Activated B cell treated with CpG ODN at 0.5 μM for 24 hours (primary cell): ENCODE measurements at places on chromosomes 5 and 9. TPM values are rescaled to one million over a fixed set of nuclear protein-coding genes. Genes with fewer than 3 reads are reported as not detected.

- H3K27me3 ChIP-seq, result peaks cover 7% of the 10 kb centered on the region
- DNase-seq, result no peak
- no peak overlapping the region for H3K27ac ChIP-seq
- no peaks in the 10 kb centered on the region for H3K36me3 ChIP-seq
Measured at GRCh38 chr5:175387144-175387543, 56.8 kb downstream of the DRD1 start.

DNA sequence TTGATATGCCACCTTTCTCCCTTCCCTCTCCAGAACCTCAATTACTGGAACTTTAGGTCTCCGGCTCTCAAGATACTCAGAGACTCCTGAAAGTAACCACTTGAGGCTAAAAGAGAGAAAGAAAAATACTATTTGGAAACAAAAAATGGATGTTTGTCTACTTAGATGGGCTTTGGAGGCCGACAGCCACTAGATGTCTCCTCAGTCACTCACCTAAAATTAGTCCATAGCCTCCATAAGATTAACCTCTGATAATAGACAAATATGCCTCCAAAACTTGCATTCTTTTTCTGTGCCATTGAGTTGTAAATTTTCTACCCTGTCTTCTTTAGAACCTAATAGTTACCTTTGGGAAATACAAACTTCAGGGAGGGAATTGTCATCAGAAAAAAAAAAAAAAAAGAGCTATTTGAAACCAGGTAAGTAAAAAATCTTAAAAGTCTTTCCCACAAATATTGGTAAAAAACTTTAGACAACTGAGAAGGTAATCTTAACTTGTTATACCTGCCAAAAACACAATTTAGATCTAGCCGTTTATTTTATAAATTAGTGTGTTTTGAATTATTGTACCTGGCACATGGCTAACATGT, 11.2 kb upstream of the PCDH1 start:
- no peak for DNase-seq
- H3K4me3 ChIP-seq, result no peak overlapping the region
- H3K36me3 ChIP-seq, result no peaks in the 10 kb centered on the region
- H3K4me1 ChIP-seq, result peaks cover 4% of the 10 kb centered on the region
- no peak overlapping the region for H3K27ac ChIP-seq

DNA sequence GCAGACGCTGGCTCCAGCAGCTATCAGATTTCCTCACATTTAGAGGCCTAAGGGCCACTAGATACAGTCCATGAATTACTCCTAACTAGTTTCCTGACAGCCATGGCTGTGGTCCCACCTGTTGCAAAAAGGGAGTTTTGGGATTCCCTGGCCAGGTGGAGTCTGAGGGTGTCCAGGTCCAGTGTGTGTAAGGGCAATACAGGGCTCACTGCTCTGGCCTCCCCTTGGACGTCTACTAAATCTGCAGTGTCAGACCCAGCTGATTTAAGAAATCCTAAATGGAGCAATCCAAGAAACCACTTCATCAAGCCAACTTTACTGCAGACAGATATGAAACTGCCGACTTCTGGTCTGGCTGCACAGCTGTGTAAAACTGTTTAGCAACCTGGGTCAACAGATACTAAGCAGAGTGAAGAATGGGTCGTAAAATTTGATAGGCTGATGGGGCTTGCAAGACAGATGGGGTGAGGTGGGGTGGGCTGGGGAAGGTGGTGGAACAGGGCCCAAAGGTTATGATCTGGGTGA, 116.4 kb downstream of the GADD45G start:
- H3K4me3 ChIP-seq, result no peak overlapping the region
- peaks cover 14% of the 10 kb centered on the region for H3K4me1 ChIP-seq
- H3K27me3 ChIP-seq, result no peaks in the 10 kb centered on the region
- no peak for DNase-seq

DNA sequence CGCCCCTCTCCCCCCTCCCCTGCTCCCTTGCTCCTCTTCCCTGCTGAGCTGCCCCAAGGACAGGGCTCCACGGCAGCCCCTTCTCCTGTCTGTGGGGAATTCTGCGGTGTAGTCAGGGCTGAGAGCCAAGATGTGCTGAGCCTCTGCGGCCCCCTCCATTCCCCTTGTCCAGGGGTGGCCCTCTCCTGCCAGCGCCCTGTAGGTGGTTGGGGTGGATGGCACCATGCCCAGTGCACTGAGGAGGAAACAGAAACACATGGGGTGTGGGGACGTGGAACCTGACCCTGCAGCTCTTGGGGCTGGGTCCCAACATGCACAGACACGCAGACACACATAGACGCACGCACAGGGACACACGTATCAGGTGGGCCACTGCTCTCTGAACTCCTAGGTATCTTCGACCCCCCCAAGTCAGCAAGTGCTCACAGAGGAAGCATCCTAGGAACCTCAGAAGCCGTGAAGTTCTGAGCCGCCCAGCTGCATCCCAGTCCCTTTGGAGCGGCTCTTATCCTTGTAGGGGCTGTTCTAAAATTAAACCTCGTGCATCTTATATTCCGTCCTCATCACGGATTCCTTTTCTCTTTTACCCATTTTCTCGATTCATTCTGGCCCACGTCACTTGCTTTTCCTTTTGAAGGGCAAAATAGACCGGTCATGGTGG, 64.8 kb downstream of the HMCN2 start:
- H3K4me1 ChIP-seq, result no peaks in the 10 kb centered on the region
- peaks cover 41% of the 10 kb centered on the region for H3K27me3 ChIP-seq
- no peak overlapping the region for H3K27ac ChIP-seq
- DNase-seq, result no peak

GRCh38 chr9:109755040-109755439, 25.0 kb upstream of the PALM2AKAP2 start:
- H3K4me3 ChIP-seq, result no peak overlapping the region
- H3K36me3 ChIP-seq, result no peaks in the 10 kb centered on the region
- no peak for DNase-seq
- H3K4me1 ChIP-seq, result no peaks in the 10 kb centered on the region
- peaks cover 14% of the 10 kb centered on the region for H3K27me3 ChIP-seq
- H3K27ac ChIP-seq, result no peak overlapping the region

- DNase-seq, result no peak
- H3K27ac ChIP-seq, result no peak overlapping the region
- H3K27me3 ChIP-seq, result peaks cover 5% of the 10 kb centered on the region
- no peaks in the 10 kb centered on the region for H3K36me3 ChIP-seq
- H3K4me3 ChIP-seq, result no peak overlapping the region
Measured at GRCh38 chr5:171582849-171583248, 163.4 kb downstream of the FGF18 start.

Gene LOX
- not detected in 2 replicates for total RNA-seq

- no peaks in the 10 kb centered on the region for H3K27me3 ChIP-seq
- H3K4me3 ChIP-seq, result peak overlapping the region; percentile 24
- H3K4me1 ChIP-seq, result peaks cover 92% of the 10 kb centered on the region
- H3K27ac ChIP-seq, result peak overlapping the region; percentile 9
- DNase-seq, result no peak
- no peaks in the 10 kb centered on the region for H3K36me3 ChIP-seq
Measured at GRCh38 chr9:27384262-27385014, 87.5 kb upstream of the EQTN start.

Gene ZFP62
- 43.7 and 45.6 TPM in 2 replicates for total RNA-seq

- no peak overlapping the region for H3K27ac ChIP-seq
- H3K4me3 ChIP-seq, result no peak overlapping the region
- H3K36me3 ChIP-seq, result peaks cover 57% of the 10 kb centered on the region
- no peaks in the 10 kb centered on the region for H3K4me1 ChIP-seq
- H3K27me3 ChIP-seq, result no peaks in the 10 kb centered on the region
- no peak for DNase-seq
Measured at GRCh38 chr5:38940230-38940858, 94.5 kb downstream of the OSMR start.

GRCh38 chr5:148823871-148824270, 2.5 kb upstream of the ADRB2 start:
- H3K36me3 ChIP-seq, result no peaks in the 10 kb centered on the region
- no peak overlapping the region for H3K4me3 ChIP-seq
- H3K27ac ChIP-seq, result no peak overlapping the region
- no peaks in the 10 kb centered on the region for H3K27me3 ChIP-seq

Gene PLK2
- total RNA-seq, result 10.4 and 10.9 TPM in 2 replicates

Gene PCDHA10
- total RNA-seq, result 0.07 TPM in 1 of 2 replicates, not detected in the other

- DNase-seq, result no peak
- no peaks in the 10 kb centered on the region for H3K27me3 ChIP-seq
- no peak overlapping the region for H3K4me3 ChIP-seq
- H3K4me1 ChIP-seq, result no peaks in the 10 kb centered on the region
- no peaks in the 10 kb centered on the region for H3K36me3 ChIP-seq
Measured at GRCh38 chr5:25754895-25755294, 1110.1 kb upstream of the CDH10 start.

GRCh38 chr9:26833792-26834191, 58.8 kb downstream of the CAAP1 start:
- DNase-seq, result no peak
- H3K36me3 ChIP-seq, result peaks cover 9% of the 10 kb centered on the region
- no peak overlapping the region for H3K4me3 ChIP-seq
- H3K27ac ChIP-seq, result no peak overlapping the region
- no peaks in the 10 kb centered on the region for H3K27me3 ChIP-seq

DNA sequence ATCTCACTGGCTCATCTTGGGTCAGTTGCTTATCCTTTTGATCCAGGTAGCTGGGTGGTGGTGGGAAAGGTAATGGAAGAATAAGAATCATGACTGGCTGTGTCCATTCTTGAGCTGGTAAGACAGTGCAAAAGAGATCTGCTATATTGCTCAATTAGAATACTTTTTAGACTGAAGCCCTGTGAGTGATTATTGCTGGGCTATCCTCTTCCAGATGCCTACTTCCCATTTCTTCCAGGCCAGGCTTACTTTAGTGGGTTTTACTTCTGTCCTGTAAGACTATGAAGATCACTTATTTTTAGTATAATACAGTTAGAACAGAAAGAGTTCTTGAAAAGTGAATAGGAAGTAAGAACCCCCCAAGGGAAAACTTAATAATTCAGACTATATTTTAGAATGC, 7.2 kb downstream of the MARCHF6 start:
- H3K36me3 ChIP-seq, result peaks cover 13% of the 10 kb centered on the region
- no peak overlapping the region for H3K4me3 ChIP-seq
- H3K27me3 ChIP-seq, result no peaks in the 10 kb centered on the region
- peaks cover 80% of the 10 kb centered on the region for H3K4me1 ChIP-seq
- DNase-seq, result no peak

DNA sequence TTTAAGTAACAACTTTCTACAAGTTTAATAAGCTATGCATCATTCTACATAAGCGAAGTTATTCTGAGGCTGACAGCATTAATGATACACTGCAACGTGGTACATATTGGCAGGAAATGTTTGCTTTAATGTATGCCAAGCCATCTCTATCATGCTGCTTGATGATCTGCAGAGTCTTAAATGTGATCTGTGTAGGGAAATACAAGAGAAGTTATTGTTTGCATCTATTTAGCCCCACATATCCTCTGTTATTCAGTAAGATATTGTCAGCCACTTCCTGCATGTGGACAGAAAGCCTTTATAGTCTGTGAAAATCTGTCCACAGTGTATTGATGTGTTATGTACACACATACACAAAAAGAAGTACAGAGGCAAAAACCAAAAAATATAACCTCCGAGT, 193.1 kb upstream of the FREM1 start:
- no peak overlapping the region for H3K4me3 ChIP-seq
- peaks cover 11% of the 10 kb centered on the region for H3K27me3 ChIP-seq
- H3K4me1 ChIP-seq, result no peaks in the 10 kb centered on the region
- no peak overlapping the region for H3K27ac ChIP-seq

DNA sequence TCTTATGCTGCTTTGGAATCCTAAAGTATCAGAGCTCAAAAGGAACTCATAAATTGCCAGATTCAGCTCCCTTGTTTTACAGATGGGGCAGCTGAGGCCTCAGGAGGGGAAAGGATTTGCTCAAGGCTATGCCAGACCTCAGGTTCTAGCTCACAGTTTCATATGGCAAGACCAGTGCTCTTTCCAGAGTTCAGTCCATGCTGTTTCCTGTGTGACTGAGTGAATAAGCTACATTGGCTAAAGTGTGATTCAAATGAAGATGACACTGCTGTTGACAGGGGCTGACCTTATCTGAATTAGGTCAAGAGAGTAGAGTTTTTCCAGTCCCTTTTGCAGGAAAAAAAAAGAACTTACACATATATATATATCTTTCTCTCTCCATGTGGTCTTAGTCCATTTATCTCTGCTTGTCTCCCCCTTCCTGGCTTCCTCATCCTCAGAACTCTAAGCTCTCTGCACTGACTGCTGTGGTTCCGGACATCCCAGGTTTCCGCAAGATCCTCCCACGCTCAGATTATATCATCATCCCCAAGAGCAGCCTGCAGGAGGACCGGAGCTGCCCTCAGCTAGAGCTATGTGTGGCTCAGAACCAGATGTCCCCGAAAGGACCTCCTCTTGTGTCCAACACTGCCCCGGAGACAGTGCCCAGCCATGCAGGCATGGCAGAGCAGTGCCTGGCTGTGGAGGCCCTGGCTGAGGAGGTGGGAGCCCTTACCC, 9.3 kb downstream of the HMGXB3 start:
- H3K27me3 ChIP-seq, result no peaks in the 10 kb centered on the region
- DNase-seq, result no peak
- H3K4me1 ChIP-seq, result no peaks in the 10 kb centered on the region
- H3K36me3 ChIP-seq, result peaks cover 90% of the 10 kb centered on the region
- H3K4me3 ChIP-seq, result no peak overlapping the region
- H3K27ac ChIP-seq, result no peak overlapping the region

DNA sequence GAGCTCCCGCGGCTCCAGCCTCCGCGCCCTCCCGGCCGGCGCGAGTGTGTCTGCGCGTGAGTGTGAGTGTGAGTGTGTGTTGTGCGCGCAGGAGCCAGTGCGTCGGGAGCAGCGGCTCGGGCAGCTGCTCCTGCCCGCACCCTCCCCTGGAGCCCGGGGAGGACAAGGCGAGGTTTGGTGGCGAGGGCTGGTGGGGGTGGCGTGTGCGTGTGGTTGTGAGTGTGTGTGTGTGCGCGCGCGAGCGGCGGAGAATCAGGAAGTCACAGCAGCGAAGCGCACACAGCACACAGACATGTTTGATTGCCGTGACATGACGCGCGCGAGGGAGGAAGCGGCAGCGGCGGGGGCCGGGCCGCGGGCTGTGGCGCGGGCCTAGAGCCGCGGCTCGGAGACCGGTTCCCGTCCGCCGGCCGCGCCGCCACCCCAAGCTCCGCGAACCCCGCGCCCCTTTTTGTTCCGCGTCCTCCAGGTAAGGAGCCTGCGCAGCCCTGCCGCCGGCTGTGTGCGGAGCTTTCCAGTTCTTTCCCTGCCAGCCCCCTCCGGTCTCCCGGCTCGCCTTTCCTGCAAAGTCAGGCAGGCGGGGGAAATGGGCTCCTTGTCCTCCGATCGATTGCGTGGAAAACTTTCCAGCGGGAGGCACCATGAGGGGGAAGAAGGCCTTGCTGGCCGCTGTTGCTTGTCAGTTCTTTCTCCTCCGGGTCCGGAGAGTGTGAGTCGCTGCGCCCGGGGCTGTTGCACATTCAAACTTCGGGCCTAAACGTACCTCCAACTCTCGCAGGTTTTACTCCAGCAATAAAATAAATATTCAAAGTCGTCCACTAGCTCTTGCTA, 2.4 kb downstream of the SMARCA2 start:
- H3K36me3 ChIP-seq, result peaks cover 22% of the 10 kb centered on the region
- peaks cover 47% of the 10 kb centered on the region for H3K4me1 ChIP-seq
- peaks cover 3% of the 10 kb centered on the region for H3K27me3 ChIP-seq
- peak overlapping the region; percentile 99 for H3K4me3 ChIP-seq

Gene HAVCR2
- 0.64 and 0.84 TPM in 2 replicates for total RNA-seq
